ENCODE measurements at places on chromosomes 2 and 18. TPM values are rescaled to one million over a fixed set of nuclear protein-coding genes. Genes with fewer than 3 reads are reported as not detected.

Gene CD28
- not detected for total RNA-seq

Gene LOXHD1
- not detected for total RNA-seq

Gene CMPK2
- 3.7 TPM for total RNA-seq

DNA sequence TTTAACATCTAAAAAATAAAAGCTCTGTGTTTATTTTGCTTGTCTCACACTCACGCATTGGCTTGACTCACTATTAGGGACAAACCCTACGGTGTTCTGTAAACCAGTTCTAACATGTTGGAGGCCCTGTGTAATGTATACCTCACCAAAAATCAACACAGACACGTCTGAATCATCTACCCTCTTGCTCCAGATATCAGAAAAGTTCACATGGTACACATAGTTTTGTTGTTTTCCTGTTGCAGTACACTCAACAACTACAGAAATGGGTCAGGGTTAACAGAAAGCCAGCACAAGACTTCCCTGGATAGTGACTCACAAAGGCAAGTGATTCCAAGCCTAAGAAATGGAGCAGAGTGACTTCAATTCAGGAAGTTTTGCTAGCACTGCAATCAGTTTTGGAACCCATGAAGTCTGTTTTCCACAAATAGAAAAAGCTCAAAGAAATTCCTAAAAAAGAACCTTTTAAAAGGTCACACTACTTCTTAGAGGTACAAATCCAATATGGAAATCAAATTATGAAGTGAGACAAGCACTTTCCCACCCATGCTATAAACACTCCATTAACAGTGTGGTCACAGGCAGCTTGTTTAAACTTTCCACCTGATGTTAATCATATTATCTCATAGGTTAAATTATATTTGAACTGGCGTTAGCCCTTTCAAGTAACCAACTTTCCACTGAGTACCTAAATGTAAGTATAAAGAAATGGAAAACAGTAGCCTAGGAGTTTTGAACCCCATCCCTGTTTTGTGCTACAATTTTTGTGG, 87.4 kb downstream of the GAREM1 start:
- no peak for DNase-seq

Gene AAK1
- 44.0 TPM for total RNA-seq

Gene LOXL3
- 93.6 TPM for total RNA-seq

Measured in RPMI7951 (cell line).